ENCODE measurements at places on chromosomes 16 and 17. TPM values are rescaled to one million over a fixed set of nuclear protein-coding genes. Genes with fewer than 3 reads are reported as not detected.

Gene TBC1D3C
- total RNA-seq, result not detected

- no peak for DNase-seq
Measured at GRCh38 chr16:28875134-28876018, 2.9 kb upstream of the ATP2A1 start.

DNA sequence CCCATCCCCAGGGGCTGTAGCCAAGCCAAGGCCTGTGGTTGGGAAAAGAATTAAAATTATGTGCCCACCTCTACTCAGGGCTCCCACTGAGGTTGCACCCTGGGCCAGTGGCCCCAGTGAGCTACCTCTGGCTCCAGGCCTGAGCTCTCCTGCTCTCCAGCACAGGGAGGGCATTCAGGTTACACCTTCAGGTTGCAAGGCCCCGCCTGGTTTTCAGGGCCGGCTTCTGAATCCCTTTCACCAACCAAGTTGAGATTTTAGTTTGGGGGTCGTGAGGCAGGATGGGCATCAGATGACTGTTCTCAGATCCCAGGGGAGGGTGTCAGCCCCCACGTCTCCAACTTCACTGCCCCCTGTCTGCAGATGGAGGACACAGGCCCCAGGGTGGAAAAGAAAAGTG lies 8.0 kb upstream of the KATNB1 start:
- DNase-seq, result no peak

- DNase-seq, result no peak
Measured at GRCh38 chr16:75947626-75948239, 221.4 kb upstream of the CPHXL start.

DNA sequence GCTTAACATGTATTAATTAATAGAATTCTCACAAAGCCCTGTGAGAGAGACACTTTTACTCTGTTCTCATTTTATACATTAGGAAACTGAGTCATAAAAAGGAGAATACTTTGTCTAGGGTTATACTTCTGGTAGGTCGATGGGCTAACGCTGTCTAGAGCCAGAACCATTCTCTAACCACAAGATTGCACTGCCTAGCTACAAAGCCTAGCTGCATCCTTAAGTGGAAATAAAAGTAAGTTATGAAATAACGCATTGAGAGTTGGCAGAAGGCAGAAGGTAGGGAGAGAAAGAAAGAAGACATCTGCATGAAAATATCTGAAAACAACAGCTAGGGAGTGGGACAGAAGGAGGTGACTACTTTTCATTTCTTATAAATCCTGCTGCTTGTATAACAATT lies 33.2 kb downstream of the IRX6 start:
- no peak for DNase-seq

GRCh38 chr17:17728550-17729251 lies 47.4 kb downstream of the RAI1 start:
- no peak for DNase-seq

GRCh38 chr17:50686494-50687199 lies 21.1 kb downstream of the ANKRD40 start:
- no peak for DNase-seq

GRCh38 chr17:13135506-13135905 lies 117.7 kb upstream of the ELAC2 start:
- DNase-seq, result no peak

Gene ARHGAP27
- 102 TPM for total RNA-seq

- peak; percentile 47 for DNase-seq
Measured at GRCh38 chr16:81693041-81693743, 85.9 kb upstream of the PLCG2 start.

Gene LGALS9
- 29.6 TPM for total RNA-seq

DNA sequence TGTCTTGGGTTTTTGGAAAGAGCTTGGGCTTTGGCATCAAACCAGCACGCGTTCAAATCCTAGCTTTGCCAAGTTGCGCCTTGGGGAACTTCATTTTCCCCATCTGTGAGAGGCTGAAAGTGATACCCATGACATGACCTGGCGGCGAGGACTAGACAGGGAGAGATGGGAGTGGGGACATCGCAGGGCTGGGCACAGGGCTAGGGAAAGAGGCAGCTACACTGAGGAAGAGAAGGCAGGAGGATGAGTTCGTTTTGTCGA lies 202.9 kb downstream of the IRF8 start:
- DNase-seq, result no peak

Gene PRAC1
- total RNA-seq, result not detected

- DNase-seq, result no peak
Measured at GRCh38 chr17:55117164-55117563, 147.6 kb upstream of the HLF start.

Gene WSCD1
- total RNA-seq, result 0.86 TPM

Gene TEKT5
- total RNA-seq, result 0.28 TPM

GRCh38 chr17:75835654-75835987 lies 8.6 kb downstream of the UNC13D start:
- DNase-seq, result no peak

- DNase-seq, result no peak
Measured at GRCh38 chr16:73011926-73012325, 36.0 kb downstream of the ZFHX3 start.

- DNase-seq, result no peak
Measured at GRCh38 chr17:79331492-79331891, 256.9 kb downstream of the ENGASE start.

DNA sequence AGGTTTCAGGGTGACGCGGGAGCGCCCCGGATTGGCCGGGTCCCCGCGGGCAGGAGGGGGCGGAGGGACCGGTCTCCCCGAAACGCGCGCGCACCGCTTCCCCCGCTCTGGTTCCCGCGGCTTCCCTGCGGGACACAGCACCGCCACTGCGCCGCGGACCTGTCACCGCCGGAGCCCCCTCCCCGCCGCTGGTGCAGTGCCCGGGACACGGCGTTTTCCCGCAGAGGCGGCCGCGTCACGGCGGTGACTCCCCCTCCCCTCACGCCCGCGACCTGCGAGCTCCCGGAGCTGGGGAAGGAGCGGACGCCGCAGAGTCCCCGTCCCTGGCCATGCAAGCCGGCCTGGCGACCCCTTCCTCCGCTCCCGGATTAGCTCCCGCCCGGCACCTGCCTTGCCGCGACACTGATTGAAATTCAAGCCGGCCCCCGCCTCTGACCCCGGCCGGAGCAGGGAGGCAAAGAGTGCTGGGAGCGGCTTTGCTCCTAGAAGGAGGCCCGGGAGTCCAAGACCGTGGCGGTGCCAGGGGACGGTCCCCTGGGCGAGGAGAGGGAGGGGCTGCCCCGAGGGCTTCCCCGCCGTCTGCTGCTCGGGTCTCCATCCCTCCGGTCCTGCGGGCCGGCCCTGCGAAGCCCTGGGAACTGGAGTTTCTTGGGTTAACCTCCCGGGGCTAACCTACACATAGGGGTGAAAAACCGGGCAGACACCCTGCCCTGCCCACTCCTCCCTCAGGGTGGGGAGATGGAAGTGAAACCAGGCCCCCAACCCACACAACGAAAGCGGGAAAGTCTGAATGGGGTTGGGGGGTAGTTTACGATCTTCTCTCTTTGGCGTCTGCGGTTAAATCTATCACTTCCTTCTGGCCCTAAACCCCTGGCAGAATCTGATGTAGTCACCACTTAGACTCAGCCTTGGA lies 1.0 kb downstream of the RHBDL3 start:
- no peak for DNase-seq

Gene KRTAP4-6
- total RNA-seq, result not detected

Gene ASPA
- total RNA-seq, result not detected

DNA sequence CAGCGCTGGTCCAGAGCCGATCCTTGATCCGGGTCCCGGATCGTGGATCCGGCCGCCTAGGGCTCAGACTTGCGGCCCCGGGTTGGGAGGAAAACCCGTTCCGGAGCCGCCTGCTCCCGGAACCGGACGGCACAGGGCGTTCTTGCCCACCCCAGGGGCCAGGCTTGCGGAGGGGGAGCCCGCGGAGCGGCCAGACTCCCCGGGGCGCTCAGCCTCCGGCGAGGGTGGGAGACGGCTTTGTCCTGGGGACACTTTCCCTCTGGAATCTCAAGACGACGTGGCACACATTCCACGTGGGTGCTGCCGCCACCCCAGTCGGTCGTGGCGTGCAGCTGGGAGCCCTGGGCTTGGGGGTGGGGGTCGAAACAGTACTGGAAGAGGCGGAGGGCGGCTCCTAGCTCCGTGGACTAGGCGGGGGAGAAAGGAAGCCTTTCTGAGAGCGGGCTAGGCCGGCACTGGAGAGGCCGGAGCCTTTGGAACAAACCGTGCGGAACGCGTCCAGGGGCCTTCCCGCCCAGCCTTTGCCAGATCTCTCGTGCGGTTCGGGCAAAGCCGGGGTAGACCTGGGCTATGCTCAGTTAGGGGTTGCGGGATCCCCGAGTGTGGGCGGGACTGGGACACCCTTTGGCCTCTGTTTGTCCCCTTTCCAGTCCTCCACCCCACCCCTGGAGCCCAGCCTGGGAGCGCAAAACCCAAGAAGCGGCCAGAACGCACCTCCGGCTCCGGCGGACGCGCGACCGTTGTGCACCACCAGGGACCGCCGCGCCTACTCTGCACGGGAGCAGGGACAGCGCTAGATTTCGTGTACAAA lies 26.5 kb downstream of the SREBF1 start:
- no peak for DNase-seq

DNA sequence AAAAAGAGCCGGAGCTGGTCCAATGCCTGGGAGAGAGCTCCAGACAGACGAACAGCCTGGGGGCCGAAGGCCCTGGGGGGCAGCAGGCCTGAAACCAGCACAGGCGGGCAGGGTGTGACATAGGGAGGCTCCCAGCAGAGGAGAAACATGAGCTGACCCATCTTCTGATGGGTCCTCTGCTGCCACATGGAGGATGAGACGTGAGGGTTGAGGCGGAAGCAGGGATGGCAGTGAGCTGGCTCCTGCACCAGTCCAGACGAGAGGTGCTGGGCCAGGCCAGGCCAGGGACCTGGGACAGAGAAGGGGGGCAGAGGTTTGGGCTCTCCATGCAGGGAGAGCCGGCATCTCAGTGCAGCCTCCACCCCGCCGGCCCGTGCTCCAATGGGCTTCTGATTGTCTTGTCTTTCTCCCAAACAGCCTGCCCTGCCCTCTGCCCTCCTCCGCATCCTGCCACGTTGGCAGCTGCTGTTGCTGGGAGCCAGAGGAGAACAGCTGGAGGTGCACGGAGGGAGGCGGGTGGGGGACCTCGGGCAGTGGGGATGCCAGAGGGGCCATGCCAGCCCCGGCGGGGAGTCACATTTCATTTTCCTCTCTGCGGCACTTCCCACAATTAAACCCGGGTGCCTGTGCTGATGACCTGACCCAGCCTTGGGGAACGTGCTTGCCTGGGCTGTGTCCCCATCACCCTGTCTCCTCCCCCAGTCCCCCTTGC lies 139.1 kb upstream of the GSE1 start:
- no peak for DNase-seq

DNA sequence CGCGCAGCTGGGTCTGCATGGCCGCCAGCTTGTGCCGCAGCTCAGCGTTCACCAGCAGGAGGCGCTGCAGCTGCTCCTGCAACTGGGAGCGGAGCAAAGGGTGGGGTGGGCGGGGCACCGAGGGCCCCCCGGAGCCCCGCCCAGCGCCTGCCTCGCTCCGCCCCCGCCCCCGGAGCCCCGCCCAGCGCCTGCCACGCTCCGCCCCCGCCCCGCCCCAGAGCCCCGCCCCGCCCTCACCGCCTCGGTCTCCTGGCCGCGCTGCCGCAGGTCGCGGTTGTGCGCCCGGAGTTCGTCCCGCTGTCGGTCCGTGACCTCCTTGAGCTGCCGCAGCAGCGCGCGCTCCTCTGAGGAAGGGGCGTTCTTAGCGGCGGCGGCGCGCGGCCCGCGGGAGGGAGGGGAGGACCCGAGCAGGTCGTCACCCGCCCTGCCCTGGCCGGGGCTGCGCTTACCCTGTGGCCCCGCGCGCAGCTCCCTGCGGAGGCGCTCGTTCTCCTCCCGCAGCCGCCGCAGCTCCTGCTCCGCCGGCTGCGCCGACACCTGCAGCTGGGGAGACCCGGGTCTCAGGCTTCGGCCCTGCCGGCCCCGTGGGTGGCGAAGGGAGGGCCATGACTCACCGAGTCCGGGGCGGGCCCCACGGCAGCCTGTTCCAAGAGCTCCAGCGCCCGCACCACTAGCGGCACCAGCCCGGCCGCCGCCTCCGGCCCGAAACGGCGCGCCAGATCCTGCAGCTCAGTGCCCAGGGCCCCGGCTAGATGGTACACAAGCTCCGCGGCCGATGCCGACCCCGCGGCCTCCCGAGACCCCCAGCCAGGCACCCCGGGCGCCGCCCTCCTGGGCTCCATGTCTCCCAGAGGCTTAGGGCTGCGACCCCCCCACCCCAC lies 463 bp downstream of the RILP start:
- DNase-seq, result peak; percentile 96

DNA sequence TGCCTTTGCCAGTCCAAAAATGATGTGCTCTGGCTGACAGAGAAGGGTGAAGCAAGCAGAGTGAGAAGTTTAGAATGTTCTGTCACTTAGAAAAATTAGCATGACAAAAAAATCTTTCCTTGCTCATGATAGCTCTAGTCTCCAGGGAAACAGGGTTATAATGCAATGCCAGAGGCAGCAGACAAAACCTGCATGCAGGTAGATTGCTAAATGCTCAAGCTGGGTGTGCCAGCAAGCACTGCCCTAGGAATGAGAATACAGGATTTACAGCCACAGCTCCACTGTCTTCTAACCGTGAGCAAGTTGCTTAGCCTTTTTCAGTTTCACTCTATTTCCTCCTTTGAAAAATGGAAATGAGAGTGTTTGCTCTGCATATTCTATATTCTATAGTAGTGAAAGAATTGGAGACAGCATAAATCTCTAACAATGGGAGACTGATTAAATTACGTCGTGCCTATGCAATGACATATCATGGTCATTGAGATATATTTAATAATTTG lies 516.6 kb upstream of the C16orf82 start:
- DNase-seq, result no peak

DNA sequence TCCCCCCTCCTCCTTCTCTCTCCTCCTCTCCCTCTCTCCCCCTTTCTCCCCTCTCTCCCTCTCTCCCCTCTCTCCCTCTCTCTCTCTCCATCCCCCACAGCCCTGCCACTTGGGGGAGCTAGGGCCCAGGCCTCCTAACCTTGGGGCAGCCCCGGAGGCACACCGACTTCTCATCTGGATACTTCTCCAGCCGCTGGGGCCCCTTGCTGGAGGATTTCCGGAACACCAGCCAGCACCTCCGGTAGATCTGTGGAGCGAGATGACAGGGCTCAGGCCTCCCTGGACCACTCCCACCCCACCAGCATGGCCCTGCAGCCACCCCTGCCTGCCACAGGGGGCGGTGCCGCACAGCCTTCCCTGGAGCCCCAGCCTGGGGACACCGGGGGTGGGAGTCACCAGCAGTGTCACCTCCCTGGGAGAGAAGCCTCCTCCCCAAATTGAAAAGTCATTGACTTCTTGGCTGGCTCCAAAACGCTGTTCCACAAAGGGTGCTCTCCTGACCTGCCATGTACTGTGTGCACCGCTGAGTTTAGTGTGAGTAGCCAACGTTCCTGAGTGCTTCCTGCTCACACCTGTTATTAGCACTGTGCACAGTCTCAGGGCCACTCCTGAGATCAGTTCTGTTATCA lies 10.5 kb downstream of the DOK4 start:
- DNase-seq, result peak; percentile 84
